ENCODE measurements at places on chromosomes 2 and 18.

DNA sequence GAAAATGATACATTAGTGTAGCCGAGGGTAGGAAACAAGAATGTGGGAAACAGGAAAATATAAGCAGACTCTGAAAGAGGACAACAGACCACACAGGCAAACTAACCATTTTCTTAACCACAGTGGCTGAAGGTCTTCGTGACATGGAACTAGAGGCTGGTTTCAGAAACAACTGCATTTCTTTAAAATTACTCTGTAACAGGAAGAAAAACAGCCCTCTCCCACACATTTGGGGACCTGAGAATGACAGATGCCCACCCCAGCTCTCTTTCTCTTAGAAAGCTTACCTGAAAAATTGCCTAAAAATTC is 13.8 kb upstream of the SLC25A52 start:
- no peak for DNase-seq

GRCh38 chr18:43507842-43508481 is 230.7 kb upstream of the SYT4 start:
- DNase-seq = no peak

DNA sequence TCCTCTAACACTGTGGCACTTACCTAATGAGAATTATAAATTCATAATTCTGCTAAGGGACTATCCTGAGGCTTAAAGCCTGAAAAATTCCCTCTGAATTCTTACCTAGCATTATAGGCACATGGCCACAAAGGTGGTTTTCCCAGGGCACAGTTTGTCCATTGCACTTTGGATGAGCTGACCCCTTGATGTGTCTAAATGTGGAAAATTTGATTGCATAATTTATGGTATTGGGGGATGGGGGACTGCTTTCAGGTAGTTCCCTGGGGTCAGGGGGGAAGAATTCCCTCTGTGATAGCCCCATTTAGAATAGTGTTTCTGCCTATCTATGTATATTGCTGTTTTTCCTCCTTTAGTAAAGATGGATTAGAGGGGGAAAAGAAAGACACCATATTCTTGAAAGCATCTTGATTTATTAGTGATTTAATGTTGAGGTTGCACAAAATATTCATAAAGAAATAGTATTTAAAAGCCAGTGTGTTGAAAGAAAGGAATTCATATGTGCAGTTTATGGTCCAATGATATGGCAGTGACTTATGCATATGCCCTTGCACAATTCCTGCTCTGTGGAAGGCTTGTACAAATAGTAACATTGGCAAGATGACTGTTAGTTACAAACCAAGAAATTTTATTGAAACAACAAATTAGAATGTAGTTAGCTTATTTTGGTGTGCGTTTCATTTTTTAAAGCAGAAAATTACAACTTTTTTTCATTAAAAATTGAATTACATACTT is 8.7 kb upstream of the HTR2B start:
- DNase-seq = no peak

DNA sequence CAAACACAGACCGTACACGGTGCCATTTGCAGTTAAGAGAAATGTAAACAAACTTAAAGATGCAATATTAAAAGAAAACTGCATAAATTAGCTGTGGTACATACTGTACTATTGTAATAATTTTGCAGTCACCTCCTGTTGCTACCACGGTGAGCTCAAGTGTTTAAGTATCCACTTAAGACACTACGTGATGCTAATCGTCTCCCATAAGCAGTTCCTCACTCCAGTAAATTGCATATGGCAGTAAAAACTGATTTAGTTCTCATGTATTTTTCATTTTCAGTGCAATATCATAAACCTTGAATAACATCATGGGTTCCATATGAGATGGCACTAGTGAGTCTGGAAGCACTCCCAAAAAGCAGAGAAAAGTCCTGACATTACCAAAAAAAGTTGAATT is 14.4 kb downstream of the CLEC4F start:
- DNase-seq = no peak

DNA sequence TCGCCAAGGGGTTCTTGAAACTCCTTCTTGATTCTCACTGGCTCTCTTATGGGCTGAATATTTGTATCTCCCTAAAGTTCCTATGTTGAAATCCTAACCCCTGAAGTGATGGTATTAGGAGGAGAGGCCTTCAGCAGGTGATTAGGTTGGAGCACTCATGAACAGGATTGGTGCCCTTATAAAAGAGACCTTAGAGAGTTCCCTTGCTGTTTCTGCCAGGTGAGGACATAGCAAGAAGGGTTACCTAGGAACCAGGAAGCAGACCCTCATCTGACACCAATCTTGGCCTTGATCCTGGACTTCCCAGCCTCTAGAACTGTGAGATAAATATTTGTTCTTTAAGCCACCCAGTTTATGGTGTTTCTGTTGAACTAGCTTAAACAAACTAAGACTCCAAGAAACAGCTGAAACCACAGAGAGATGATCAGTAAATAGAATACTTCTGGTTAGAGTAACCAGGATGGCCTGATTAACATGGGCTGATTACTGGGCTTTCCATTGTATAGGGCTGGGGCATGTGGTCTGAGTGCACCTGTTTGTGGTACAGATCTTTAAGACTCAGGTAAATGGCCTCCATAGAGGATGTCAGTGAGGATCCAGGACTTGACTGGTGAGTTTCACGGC is 7.7 kb upstream of the CDC42EP3 start:
- DNase-seq = no peak

DNA sequence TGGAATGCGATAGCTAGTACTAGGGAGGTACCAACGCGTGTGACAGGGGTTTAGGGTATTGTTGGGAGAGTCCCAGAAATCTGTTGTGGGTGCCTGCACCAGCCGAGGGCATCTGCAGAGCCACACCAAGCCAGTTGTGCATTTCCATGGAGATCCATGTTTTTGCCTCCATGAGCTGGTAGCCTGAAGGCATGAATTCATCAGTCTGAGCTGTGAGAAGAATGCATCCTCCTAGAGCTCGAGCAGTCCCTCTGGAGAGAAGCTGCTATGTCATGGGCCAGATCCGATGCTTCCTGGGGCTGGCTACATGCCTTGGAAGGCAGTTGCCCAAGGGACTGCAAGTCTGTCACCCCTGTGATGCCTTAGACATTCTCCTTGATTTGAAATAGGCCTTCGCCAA is 57.9 kb downstream of the LIPG start:
- no peak for DNase-seq

DNA sequence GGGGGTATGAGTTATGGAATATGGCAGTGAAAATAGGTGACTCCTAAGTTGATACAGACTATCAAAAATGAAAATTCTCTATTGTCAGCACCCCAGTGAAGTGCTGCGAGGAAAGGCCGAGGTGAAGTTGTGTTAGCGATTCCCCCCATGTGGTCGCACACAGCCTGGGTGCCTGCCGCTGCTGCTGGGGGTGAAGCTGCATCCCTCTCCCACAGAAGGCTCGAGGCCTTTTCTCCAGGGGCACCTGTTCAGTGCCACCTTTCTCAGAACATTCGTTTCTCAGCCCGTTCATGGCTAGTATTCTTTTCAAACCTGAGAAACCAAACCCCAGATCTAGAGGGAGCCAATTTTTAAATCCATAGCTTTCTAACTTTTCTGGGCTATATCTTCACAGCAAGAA is 23.8 kb downstream of the HK2 start:
- no peak for DNase-seq

GRCh38 chr2:64439194-64439593 is 14.8 kb upstream of the LGALSL start:
- peak; percentile 70 for DNase-seq

- DNase-seq = no peak
Measured at GRCh38 chr2:46327627-46328026, 30.4 kb downstream of the EPAS1 start.

GRCh38 chr2:85709401-85709811 is 15.2 kb downstream of the GNLY start:
- no peak for DNase-seq

DNA sequence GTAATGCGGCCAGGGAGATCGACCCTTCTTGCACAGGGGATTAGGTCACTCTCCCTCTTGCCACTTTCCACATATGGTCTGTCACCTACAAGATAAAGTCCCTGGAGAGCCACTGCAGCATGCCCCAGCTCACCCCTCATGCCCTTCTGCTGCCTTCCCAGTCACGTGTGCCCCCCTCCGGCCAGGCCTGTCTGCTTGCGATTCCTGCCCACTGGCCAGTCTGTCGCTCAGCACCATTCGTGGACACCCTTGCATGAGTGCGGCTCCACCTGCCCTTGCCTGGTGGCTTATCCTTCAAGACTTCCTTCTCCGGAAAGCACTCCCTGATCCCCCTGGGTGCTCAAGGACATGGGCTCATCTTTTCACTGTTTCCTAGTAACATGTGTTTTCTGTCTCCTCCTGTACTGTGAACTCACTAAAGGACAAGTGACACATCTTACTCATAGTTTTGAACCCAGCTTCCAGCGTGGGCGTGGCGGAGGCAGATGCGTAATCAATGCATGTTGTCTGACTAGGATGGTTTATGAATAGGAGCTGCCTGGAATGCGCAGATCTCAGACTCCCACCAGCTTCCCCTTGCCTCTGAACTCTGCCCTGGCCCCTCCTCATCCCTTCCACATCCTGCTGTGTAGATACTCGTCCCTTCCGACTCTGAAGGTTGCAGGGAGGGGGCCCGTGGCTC is 7.8 kb upstream of the NT5DC4 start:
- DNase-seq = no peak

DNA sequence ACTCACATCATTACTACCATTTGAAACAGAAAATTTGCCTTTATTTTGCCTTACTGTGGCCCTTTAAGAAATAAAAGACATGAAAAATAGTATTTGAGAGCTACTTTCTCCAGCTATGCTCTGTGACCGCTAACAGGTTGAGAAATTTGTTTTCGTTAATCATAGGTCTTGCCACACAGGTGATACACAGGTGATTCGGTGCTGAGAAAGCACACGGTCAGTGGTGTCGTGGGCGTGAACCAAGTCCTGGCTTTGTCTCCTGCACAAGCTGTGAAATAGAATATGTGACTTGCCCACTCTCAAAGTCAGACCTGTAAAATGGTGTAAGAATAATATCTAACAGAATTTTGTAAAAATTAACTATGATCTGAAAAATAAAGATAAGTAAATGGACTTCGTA is 155.3 kb upstream of the SLC39A10 start:
- DNase-seq = no peak

DNA sequence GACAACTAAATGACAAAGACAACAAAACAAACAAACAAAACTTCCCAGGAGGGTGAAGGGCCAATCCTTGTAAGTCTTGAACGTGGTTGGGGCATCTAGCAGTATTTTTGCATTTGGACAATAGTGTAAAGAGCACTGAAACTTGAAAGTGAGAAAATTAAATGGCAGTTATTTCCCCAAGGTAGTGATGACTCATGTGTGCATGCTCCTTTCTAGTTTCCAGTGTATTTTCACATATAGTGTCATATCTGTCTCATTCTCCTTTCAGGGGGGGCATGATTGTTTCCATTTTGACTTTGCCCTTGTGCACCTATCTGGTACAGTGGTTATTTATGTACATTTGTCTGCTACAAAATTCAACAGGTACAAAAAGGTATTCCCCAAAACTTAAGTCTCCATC is 39.5 kb downstream of the CERS6 start:
- no peak for DNase-seq

DNA sequence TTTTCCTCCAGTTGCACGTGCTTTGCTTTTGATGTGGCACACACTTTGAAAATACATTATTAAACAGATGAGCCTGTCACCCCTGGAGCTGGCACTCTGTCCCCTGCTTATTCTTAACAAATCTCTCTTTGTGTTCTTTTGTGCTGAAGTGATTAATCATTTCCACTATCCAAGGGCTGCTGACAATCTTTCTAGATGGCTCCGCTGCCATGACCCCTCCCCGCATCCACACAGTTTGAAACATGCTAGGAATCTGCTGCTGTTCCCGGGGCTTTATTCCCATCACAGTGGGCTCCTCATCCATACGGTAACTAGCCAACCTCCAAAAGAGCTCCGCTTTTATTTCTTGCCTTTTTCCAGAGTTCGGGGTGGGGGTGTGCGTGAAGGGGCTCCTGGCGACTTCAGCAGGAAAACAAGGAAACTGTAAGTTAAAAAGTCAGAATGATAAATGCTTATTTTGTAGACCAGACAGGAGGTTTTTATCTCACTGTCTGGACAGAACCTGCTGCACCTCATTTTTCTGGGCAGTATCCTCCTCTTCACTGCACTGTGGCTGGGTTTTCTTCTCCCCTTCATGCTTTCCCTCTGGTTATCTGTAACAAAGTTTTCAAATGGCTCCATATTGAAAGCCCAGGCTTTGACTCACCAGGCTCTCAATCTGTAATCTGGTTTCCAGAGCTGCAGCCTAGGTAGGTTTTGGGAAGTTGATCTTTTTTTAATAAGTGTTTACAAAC is 319.7 kb downstream of the AFF3 start:
- DNase-seq = no peak

- DNase-seq = no peak
Measured at GRCh38 chr2:2045141-2045540, 285.9 kb downstream of the MYT1L start.

DNA sequence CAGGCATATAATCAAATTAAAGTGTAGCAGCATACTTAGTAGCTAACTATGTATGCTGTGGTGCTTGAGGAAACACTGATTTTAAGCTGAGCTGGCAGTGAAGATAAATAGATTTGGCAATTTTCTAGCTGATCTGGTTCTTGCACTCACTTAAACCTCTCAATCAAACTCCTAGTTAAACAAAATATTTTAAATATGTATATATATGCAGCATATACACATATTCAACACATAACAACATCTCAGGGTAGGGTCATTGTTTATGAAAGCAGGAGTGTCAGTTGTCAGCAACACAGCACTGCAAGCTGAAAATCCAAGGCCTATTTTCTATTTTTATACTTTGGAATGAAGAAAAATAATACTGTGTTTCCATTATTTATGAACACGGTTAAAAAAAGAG is 10.4 kb upstream of the FSHR start:
- DNase-seq = no peak

- DNase-seq = no peak
Measured at GRCh38 chr2:68784188-68784587, 49.6 kb downstream of the ARHGAP25 start.

GRCh38 chr2:197081294-197081693 is 154.8 kb upstream of the PGAP1 start:
- DNase-seq = no peak

GRCh38 chr2:176669398-176670174 is 400.3 kb downstream of the MTX2 start:
- DNase-seq = no peak

DNA sequence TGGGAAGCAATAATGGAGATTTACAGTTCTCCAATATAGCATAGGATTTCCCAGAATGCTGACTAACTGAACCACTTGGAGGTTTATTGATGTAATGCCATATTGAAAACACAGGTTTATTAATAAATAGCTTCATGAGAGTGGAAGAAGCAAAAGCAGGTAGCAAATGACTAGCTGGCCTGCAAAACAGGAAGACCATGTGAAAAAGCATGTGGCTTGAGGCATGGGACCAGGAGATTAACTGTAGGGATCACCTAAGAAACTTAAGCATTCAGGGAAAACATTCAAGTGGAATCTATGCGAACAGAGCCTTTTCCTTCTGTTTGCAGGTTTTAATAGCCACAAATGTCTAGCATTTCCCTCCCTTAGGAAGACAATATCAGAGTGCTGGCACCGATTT is 679.7 kb downstream of the ZEB2 start:
- DNase-seq = no peak

GRCh38 chr2:160227293-160227915 is 27.3 kb upstream of the ITGB6 start:
- DNase-seq = no peak

GRCh38 chr2:47867205-47867604 is 39.1 kb downstream of the FBXO11 start:
- DNase-seq = no peak
